ENCODE measurements at places on chromosomes 1 and 21. TPM values are rescaled to one million over a fixed set of nuclear protein-coding genes. Genes with fewer than 3 reads are reported as not detected.

The HES2 gene
- total RNA-seq: 0.18 TPM

The ALX3 gene
- total RNA-seq: not detected

DNA sequence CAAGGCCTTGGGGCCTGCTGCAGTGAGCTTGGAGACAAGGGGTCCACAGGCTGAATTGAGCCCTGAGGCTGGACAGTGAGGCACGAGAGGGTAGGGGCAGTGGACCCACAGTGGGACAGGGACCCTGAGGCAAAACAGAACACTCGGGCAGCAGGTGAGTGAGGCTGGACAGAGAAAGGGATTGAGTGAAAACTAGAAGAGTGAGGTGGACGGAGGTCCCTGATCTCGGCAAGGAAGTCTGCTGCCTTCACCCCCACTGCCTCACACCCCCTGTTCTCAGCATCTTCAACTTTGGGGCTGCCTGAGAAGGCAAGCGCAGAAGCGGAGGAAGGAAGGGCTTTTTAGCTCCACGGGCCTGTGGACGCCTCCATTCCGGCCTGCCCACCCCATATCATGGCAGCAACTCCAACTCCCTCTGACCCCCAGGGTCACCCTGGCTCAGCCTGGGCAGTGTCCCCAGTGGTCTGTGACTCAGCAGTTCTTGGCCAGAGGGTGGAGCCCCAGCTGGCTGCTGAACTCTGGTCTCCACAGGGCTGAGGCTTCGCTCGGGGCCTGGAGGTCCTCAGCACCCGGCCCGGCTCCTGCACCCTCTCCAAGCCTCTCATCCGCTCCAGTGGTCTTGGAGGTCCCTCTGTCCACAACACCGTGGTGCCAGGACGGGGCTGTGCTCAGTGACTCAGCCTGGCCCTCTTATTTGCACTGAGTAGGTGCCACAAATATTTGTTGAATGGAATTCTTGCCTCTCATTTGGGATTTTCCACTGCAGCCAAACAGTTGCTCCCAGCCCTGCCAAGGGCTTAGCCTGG is 60.0 kb upstream of the EPS8L3 start:
- peak; percentile 92 for DNase-seq

GRCh38 chr1:245220381-245220985 is 65.7 kb downstream of the KIF26B start:
- no peak for DNase-seq

DNA sequence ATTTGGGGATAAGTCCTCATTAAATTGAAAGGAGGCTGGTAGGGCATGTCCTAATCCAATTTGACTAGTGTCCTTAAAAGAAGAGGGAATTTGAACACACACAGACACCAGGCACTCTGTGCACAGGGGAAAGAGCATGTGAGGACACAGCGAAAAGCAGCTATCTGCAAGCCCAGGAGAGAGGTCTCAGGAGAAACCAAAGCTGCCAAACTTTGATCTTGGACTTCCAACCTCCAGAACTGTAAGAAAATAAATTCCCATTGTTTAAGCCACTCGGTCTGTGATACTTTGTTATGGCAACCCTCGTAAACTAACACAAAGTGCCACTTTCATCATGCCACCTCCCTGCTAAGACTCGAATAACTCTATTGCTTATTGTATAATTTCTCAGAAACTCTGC is 13.8 kb downstream of the PLA2G4A start:
- no peak for DNase-seq

- DNase-seq: no peak
These were observed 82.9 kb downstream of the HLX start for GRCh38 chr1:220962031-220962751.

- no peak for DNase-seq
These were observed 159.8 kb downstream of the GALNT2 start for GRCh38 chr1:230226814-230227213.

DNA sequence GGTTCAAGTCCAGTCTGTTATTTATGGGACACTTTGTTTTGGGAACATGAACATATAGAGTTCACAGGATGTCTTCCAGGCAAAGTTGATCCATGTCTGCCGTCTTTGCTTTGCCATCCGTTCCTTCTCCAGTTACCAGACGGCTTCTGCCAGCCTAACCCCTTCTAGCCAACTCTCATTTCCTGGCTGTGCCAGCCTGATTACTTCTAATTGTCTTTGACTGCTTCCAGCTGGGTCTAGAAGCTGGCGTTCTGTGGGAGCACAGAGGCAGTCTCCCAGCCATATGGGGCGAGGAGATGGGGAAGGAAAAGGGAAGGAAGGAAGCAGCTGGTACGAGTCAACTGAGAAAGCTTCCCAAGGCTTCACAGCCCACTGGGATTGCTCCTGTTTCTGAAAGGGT is 3.1 kb upstream of the HUNK start:
- DNase-seq: no peak
